Jurkat, Clone E6-1 (cell line): ENCODE measurements at places on chromosomes 12 and 14.

DNA sequence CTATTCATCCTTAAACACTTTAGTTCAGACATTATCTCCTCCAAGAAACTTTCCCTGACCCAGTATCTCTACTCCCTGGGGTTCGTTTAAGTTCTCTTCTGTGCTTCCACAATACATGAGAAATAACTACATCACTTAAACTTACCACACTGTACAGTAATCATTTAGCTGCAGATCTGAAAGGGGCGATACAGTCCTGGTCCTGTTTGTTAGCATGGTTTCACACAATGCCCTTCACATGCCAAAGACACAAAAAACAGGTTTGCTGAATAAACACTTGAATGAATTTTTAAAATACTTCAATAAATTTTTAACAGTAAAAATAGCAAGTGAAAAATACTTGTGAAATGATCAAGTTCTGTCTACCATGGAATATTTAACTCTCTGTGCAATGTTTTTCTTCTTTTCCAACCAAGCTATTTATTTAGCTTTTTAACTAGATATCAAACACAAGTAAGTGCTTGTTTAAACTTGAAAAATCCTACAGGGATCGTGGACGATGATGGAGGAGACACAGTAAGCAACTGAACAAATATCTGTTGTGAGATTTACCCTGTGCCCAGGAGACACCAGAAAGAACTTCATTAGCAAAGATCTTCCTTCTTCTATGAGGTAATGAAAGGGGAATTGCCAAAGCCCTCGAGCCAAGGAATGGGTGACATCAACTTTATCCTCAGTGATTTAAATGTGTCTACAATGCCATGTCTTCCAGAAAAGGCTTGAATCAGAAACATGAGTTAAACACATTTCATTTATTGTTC lies 255.6 kb upstream of the GRIP1 start:
- no peak for DNase-seq

GRCh38 chr14:74514471-74514941 lies 20.9 kb downstream of the ISCA2 start:
- DNase-seq = peak; percentile 39

DNA sequence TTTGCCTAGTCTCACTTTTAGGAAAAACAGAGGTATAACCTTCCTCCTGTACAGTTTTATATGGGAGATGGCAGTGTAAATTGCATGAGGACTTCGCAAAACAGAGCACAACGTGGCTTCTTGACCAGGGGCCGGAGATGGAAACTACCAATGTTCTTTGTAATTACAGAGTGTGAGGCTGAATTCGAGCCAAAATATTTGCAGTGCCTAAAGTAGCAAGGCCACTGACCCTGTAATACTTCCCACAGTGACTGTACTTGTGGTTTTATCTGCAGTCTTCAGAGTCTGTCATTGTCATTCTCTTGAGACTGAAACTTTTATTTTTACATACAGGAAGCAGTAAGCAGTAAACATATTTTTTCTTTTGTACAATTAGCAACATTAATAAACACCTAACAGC lies 98.9 kb downstream of the RERG start:
- DNase-seq = no peak

GRCh38 chr12:67001251-67001650 lies 267.9 kb upstream of the CAND1 start:
- DNase-seq = no peak

DNA sequence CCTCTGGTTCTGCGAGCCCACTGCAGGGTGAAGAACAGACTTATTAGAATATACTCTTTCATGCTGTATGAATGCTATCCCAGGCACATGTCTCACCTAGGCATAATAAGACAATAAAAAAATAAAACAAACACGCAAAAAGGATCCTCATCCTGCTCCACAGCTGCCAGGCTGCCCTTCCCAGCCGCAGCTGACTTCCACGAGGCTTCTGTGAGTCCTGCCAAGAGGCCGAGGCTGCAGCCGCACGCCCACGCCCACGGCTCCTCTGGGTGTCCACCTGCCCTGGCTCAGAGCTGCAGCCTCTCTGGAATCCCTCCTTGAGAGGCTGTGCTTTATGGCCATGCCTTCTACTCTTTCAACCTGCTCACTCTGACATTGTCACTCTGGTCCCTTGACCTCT lies 6.9 kb downstream of the SMIM41 start:
- DNase-seq = no peak

GRCh38 chr14:102283631-102284129 lies 21.3 kb downstream of the MOK start:
- no peak for DNase-seq
